ENCODE measurements at places on chromosomes 2 and 18.

DNA sequence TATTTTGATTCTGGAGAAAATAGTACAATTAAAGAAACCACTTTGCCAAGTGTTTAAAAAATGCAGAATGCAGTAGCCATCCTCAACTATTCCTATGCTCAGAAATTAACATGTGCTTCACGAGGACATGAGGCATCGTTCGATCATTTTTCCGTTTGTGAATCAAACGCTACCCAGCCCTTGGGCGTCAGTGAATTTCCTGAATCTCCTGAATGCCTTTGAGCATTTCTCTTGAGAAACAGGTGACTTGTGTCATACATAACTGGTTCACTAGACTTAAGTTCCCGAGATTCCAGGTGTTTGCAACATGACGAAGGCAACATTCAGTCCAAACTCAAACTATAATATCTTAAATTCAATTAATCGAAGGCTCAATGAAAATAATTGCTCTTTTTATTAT is 110.0 kb upstream of the ALKAL2 start:
- DNase-seq: no peak

GRCh38 chr18:57534511-57534909 is 52.0 kb downstream of the FECH start:
- DNase-seq: no peak

GRCh38 chr2:104358122-104358521 is 495.8 kb upstream of the POU3F3 start:
- DNase-seq: no peak

DNA sequence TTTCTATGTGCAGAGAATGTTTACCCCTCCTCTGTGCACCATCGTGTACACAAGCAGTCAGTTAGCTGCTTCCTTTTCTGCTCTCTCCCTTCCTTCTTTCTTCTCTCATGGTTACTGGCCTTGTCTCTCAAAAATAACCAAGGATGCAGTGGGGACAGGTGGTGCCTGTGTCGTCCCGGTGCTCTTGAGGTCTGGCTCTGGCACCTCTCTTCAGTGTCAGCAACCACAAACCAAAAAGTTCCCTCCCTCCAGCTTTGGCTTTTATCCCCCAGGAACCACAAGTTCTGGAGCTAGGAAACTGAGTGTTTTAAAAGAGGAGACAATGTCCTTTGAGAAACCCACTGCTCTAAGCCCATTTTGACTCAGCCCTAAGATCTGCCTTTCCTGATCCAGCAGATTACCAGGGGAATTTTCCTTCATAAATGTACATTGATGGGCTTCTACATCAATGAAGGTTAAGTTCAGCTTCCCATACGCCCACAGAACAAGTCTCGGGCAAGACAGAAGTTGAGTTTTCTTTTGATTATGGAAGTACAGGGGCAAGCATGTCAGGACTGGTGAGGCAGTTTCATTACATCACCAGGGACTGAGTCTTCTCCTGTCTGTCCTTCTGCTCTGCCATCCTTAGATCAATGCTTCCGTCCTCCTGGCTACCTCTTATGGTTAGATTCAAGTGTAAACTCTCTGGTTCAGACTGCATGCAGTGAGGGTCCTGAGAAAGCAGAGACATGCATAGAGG is 232.2 kb downstream of the SETBP1 start:
- DNase-seq: no peak

DNA sequence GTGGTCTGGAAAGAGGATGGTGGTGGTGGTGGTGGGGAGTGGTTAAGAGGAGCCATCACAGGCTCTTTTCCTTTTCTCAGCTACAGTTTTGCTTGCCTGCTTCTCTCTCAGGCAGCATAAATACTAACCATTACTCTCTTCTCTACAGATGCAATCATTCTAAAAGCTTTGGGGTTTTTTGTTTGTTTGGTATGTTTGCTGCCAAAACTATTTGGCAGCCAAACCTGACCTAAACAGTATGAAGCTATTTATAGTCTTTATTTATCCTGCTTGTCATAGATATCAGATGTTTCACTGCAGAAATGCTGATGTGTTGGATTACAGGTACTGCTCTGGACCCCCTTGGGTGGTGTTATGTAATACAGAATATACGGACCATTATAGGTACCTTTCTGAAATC is 15.3 kb downstream of the SIX3 start:
- DNase-seq: no peak

DNA sequence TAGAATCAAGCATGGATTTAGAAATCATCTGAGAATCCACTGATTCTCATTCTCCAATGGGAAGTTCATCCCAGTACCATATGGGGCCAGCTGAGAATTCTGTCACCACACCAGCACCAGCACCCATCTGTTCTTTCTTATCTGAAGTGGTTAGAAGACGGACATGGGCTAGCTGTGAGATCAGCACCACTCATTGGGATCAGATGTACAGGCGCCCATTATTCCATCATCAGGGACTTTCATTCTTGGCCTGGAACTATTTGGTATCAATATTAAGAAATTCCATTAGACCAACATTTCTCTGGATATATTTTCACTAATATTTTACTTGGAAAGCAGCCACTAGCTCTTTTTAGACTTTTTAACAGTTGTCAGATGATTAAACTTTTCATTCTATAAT is 185.9 kb upstream of the LINC00305 start:
- DNase-seq: no peak

GRCh38 chr2:44167311-44167907 is 1.3 kb upstream of the PPM1B start:
- DNase-seq: no peak

- DNase-seq: no peak
These were observed 105.0 kb upstream of the CDC42EP3 start for GRCh38 chr2:37776487-37776886.

DNA sequence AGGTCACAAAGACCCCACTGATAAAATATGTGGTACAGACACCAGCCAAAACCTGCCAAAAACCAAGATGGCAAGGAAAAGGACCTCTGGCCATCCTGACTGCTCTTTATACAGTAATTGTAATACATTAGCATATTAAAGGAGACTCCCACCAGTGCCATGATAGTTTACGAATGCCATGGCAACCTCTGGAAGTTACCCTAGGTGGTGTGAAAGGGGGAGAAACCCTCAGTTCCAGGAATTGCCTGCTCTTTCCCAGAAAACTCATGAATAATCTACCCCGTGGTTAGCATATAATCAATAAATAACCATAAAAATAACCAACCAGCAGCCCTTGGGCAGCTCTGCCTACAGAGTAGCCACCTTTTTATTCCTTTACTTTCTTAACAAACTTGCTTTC is 129.8 kb upstream of the EPB41L3 start:
- no peak for DNase-seq

- DNase-seq: no peak
These were observed 64.9 kb downstream of the FIGN start for GRCh38 chr2:163670929-163671328.

DNA sequence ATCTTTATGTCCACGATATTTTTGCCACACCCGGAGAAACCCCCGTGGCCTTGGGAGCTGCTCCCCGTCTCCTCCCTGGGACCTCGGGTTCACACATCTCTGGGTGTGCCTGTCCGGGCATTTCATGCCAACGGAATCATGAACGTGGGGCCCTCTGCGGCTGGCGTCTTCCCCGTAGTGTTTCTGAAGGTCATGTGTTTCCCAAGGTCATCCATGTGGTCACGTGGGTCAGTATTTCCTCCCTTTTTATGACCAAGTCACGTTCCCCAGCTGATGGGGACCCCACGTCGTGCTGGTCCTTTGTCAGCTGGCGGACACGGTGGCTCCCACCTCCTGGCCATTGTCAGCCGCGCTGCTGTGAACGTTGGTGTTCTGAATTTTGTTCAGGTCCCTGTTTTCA is 135.7 kb downstream of the NFATC1 start:
- no peak for DNase-seq

- DNase-seq: no peak
These were observed 35.4 kb downstream of the TMEM178A start for GRCh38 chr2:39701137-39701536.

DNA sequence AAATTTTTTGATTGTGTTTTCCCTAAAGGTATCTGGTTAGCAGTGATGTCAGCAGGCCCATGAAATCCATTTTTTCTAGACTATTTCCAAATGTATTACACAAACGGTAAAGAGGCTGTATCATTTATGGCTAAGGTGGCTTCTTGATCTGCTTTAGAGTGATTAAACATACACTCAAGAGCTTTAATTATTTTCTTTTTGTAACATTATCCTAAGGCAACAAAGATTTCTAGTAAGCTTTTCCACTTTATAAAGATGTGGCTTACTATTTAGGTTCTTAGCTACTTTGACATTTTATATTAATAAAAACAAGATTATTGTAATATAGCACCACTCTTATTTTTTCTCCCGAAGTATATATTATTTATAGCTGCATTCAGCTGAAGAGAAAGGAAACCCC is 16.5 kb downstream of the MFF start:
- no peak for DNase-seq

- no peak for DNase-seq
These were observed 52.0 kb downstream of the STAT1 start for GRCh38 chr2:190961918-190962487.
